ENCODE measurements at places on chromosomes 1 and 21.

GRCh38 chr1:201525193-201525778 lies 13.6 kb upstream of the NAV1 start:
- no peak for DNase-seq

- peak; percentile 87 for DNase-seq
Observed at GRCh38 chr1:230137337-230137815, 70.3 kb downstream of the GALNT2 start.

- DNase-seq: peak; percentile 88
Observed at GRCh38 chr1:225772323-225772768, 5.3 kb upstream of the SRP9 start.

GRCh38 chr1:7899741-7900140 lies 40.9 kb downstream of the TNFRSF9 start:
- peak; percentile 23 for DNase-seq
